ENCODE measurements at places on chromosomes 16 and 17. TPM values are rescaled to one million over a fixed set of nuclear protein-coding genes. Genes with fewer than 3 reads are reported as not detected.

The ABCC3 gene
- total RNA-seq, result 0.22 TPM

- no peaks in the 10 kb centered on the region for H3K36me3 ChIP-seq
- peak; percentile 99 for DNase-seq
- H3K27me3 ChIP-seq, result peaks cover 28% of the 10 kb centered on the region
- no peaks in the 10 kb centered on the region for H3K4me1 ChIP-seq
These were observed 7.0 kb downstream of the MPP2 start for GRCh38 chr17:43900183-43900857.

- H3K4me3 ChIP-seq, result no peak overlapping the region
- DNase-seq, result no peak
- H3K4me1 ChIP-seq, result no peaks in the 10 kb centered on the region
- no peak overlapping the region for H3K27ac ChIP-seq
These were observed 4.1 kb downstream of the DECR2 start for GRCh38 chr16:405548-406506.

- no peaks in the 10 kb centered on the region for H3K36me3 ChIP-seq
- H3K27me3 ChIP-seq, result no peaks in the 10 kb centered on the region
- no peaks in the 10 kb centered on the region for H3K4me1 ChIP-seq
- H3K4me3 ChIP-seq, result no peak overlapping the region
- H3K27ac ChIP-seq, result no peak overlapping the region
- no peak for DNase-seq
These were observed 27.7 kb upstream of the CBX4 start for GRCh38 chr17:79866791-79867518.

DNA sequence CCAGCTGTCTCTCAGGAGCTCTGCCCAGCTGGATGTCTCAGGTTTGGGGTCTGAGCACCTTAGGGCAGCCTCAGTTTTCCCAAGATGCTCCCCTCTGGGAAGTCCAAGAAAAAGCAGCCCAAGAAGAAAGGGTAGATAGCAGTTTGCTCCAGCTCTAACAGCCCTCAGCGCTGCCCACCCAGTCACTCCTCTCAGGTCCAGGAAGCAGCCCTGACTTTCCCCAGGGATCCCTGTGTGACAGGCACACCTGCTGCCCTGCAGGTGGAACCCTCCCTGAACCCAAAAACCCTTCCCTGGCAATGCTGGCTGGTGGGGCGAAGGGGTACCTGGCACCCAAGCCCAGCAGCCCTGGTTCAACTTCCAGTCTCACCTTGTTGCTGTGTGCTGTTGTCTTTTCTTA is 48.1 kb downstream of the BEAN1 start:
- H3K27ac ChIP-seq, result no peak overlapping the region
- H3K27me3 ChIP-seq, result no peaks in the 10 kb centered on the region
- no peaks in the 10 kb centered on the region for H3K36me3 ChIP-seq
- DNase-seq, result peak; percentile 48
- no peak overlapping the region for H3K4me3 ChIP-seq

GRCh38 chr17:82435103-82435502 is 15.4 kb downstream of the CYBC1 start:
- H3K4me3 ChIP-seq, result no peak overlapping the region
- H3K27me3 ChIP-seq, result no peaks in the 10 kb centered on the region
- H3K4me1 ChIP-seq, result no peaks in the 10 kb centered on the region
- no peak overlapping the region for H3K27ac ChIP-seq

DNA sequence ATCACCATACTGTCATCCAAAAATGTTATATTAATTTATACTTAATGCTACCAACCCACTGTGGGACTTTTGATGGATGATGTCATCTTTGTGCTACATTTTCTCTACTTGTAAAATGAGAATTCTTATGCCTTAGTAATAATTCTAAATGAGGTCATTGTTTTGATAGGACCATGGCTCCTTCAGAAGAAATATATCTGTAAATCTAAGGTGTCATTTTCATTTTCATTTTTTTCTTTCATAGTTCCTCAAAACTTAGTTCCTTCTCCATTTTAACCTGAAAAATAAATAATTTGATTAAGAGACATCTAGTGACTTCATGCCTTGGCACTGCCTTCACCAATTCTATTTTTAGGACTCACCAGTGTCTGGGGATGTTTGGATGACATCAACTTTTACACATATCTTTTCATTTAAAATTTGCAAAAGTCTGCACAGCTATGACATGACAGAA is 48.7 kb downstream of the GPRC5B start:
- H3K36me3 ChIP-seq, result no peaks in the 10 kb centered on the region
- H3K4me3 ChIP-seq, result no peak overlapping the region
- no peaks in the 10 kb centered on the region for H3K27me3 ChIP-seq
- no peak overlapping the region for H3K27ac ChIP-seq
- DNase-seq, result no peak

GRCh38 chr16:88835818-88836217 is 20.9 kb downstream of the GALNS start:
- H3K27me3 ChIP-seq, result no peaks in the 10 kb centered on the region
- H3K4me1 ChIP-seq, result no peaks in the 10 kb centered on the region
- no peaks in the 10 kb centered on the region for H3K36me3 ChIP-seq
- H3K4me3 ChIP-seq, result no peak overlapping the region
- H3K27ac ChIP-seq, result no peak overlapping the region

The TXNL4B gene
- 10.6 TPM for total RNA-seq

DNA sequence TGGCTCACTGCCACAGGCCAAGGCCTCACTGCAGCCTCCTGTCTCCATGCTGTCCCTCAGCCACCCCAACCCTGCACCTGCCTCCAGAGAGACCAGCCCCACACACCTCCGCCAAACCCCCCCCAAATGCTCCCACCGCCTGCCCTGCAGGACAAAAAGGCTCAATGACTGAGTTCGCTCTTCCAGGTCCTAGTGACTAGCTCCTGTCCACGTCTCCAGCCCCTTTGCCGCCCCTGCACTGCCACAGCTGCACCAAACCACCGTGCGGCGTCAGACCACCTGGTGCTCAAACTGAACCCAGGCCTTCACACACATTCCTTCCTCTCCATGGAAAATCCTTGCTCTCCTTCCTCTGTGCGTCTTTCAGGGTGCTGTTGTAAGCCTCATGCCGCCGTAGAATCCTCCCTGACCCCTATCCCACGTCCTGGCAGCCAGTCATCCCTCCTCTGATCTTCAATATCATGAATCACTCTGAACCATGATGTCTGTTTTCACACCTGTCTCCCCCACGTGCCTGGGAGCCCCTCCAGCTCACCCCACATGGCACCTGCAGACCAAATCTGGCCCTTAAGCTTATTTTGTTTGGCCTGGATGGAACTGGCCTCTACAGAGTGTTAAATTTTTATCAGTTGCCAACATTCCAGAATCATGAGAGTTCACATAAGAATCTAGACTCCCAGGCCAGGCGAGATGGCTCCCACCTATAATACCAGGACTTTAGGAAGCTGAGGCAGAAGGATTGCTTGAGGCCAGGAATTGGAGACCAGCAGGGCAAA is 4.3 kb upstream of the GSG1L start:
- peaks cover 38% of the 10 kb centered on the region for H3K27me3 ChIP-seq
- no peaks in the 10 kb centered on the region for H3K36me3 ChIP-seq
- no peaks in the 10 kb centered on the region for H3K4me1 ChIP-seq
- no peak for DNase-seq
- H3K27ac ChIP-seq, result no peak overlapping the region
- no peak overlapping the region for H3K4me3 ChIP-seq

The LGALS9C gene
- not detected for total RNA-seq

The KRTAP2-1 gene
- not detected for total RNA-seq

The KIF19 gene
- 0.72 TPM for total RNA-seq

- H3K27me3 ChIP-seq, result peaks cover 55% of the 10 kb centered on the region
- no peak overlapping the region for H3K27ac ChIP-seq
- peak; percentile 62 for DNase-seq
- H3K36me3 ChIP-seq, result no peaks in the 10 kb centered on the region
- H3K4me3 ChIP-seq, result no peak overlapping the region
- no peaks in the 10 kb centered on the region for H3K4me1 ChIP-seq
These were observed 1.2 kb downstream of the FADS6 start for GRCh38 chr17:74892013-74892841.

- peaks cover 4% of the 10 kb centered on the region for H3K4me1 ChIP-seq
- no peaks in the 10 kb centered on the region for H3K27me3 ChIP-seq
- peak overlapping the region; percentile 89 for H3K4me3 ChIP-seq
- no peaks in the 10 kb centered on the region for H3K36me3 ChIP-seq
- peak; percentile 88 for DNase-seq
- peak overlapping the region; percentile 74 for H3K27ac ChIP-seq
These were observed 1.4 kb upstream of the WNT3 start for GRCh38 chr17:46819906-46820351.

- H3K36me3 ChIP-seq, result no peaks in the 10 kb centered on the region
- DNase-seq, result no peak
- no peak overlapping the region for H3K4me3 ChIP-seq
These were observed 30.0 kb downstream of the EEF2K start for GRCh38 chr16:22235839-22236745.

DNA sequence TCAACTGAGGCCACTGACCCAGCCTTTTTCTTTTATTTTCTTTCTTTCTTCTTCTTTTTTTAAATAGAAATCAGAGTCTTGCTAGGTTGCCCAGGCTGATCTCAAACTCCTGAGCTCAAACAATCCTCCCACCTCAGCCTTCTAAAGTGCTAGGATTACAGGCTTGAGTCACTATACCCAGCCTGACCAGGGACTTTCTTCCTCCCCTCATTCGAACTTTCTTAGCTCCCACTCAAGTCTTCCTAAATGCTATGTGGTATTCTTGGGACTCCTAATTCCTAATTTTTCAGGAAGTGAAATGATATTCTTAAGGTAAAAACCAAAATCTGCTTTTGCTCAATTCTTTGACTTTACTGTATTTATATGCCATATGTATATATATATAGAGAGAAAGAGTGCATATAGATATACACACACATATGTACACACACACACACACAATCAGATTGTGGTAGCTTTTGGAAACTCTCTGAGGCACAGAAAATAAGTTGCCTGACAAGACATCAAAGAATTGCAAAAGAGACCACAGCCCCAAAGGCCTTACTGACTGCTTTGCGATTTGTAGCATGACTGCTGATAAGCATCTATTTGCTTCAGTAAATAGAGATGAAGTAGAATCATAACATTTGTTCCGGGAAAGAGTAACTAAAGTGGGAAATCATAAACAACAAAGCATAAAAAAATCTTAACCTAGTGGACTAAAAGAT is 9.5 kb upstream of the AMZ2 start:
- H3K4me3 ChIP-seq, result no peak overlapping the region
- H3K27ac ChIP-seq, result no peak overlapping the region
- no peak for DNase-seq
- no peaks in the 10 kb centered on the region for H3K36me3 ChIP-seq
- H3K4me1 ChIP-seq, result no peaks in the 10 kb centered on the region

Data from endodermal cell (in vitro differentiated cells).